ENCODE measurements at places on chromosomes 7 and 10.

DNA sequence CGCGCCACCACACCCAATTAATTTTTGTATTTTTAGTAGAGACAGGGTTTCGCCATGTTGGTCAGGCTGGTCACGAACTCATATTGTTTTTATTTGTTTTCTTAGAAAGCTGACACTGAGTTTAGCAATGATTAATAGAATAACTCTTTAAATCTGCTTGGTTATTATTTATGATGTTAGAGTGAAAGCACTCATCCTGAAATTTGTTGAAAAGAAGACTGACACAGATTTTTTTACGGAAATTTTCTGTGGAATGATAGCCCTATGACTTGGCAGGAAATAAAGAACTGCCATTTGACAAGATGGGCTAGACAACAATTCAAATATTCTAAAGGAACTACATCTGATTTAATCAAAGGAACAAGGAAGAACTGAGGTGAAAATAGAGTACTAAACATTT lies 4.3 kb upstream of the GSAP start:
- DNase-seq = no peak

DNA sequence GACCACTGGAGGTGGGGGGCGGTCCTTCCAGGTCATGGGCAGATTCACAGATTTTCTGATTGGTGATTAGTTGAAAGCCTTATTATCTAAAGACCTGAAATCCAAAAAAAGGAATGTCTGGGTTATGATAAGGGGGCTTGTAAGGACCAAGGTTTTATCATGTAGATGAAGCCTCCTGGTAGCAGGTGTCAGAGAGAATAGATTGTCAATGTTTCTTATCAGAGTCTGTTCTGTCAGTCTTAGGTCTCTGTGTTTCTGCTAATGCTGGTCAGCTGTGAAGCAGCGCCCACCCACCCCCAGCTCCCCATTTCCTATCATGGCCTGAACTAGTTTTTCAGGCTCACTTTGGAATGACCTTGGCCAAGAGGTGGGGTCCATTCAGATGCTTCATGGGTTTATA lies 21.2 kb downstream of the TES start:
- DNase-seq = no peak

- no peak for DNase-seq
Measured at GRCh38 chr10:47359626-47360418, 11.7 kb downstream of the RBP3 start.

DNA sequence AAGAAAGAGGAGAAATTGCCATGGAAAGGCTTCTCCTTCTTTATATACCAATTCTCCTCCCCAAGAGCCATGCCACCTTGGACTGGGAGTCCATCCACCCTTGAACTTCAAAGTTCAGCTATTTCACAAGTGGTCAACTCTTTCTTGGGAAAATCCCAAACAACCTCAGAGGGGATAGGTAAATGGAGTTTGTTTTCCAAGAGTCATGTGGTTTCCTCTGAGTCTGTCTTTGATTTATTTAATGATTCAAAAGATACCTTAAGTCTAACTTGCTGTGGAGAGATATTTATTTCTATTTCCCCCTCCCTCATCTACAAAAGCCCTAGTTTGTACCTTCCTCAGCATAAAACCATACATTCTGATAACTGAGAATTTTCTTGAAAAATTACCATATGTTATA lies 758.6 kb upstream of the IGFBP3 start:
- no peak for DNase-seq

DNA sequence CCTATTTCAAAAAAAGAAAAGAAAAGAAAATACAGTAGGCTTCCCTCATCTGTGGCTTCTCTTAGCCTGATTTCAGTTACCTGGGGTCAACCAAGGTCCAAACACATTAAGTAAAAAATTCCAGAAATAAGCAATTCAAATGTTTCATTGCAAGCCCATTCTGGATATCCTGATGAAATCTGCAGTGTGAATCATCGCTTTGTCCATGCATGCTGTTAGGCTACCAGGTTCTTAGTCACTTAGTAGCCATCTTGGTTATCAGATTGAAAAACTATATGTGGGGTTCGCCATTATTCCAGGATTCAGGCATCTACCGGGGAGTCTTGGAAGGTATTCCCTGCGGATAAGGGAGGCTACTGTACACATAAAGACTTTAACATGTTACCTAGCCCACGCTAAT lies 991 bp upstream of the FAM204A start:
- DNase-seq = no peak

DNA sequence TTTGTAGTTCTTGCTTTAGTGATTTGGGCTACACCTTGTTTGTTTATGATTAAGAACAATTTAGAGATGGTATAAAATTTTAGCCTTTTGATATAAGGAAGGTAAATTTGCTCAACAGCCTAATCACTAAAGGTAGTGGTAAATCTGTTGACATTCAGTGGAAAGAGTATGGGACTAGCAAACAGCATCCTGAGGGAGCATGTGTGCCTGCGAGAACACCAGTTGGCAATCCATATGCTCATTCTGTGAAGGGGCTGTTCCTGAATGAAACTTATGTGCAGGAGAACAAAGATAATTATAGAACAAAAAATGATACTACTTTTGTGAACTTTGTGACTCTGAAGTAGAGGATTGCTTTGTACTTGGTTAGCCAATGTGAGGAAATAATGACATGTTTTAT lies 44.0 kb downstream of the CAPZA2 start:
- no peak for DNase-seq

DNA sequence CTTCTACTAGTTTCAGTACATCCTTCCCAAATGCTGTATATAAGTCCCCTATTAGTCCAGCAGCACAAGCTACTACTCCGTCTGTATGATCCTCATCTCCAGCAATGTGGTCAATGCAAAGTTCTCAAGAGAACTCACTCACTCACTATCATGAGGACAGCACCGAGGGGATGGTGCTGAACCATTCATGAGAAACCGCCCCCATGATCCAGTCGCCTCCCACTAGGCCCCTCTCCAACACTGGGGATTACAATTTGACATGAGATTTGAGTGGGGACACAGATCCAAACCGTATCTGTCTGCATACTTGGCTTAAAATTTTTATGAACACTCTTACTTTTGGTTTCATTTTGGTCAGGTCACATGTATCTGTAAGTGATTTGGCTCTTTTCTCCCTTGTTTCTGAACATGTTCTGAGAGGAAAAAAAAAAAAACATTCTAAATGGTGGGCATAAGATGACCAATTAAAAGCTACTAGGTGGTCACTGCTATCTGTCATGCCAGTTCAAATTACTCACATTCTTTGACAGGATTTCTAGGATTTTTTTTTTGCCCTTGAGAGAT lies 60.1 kb downstream of the ZNF783 start:
- DNase-seq = no peak

- no peak for DNase-seq
Measured at GRCh38 chr10:108104551-108105156, 940.1 kb upstream of the SORCS1 start.

DNA sequence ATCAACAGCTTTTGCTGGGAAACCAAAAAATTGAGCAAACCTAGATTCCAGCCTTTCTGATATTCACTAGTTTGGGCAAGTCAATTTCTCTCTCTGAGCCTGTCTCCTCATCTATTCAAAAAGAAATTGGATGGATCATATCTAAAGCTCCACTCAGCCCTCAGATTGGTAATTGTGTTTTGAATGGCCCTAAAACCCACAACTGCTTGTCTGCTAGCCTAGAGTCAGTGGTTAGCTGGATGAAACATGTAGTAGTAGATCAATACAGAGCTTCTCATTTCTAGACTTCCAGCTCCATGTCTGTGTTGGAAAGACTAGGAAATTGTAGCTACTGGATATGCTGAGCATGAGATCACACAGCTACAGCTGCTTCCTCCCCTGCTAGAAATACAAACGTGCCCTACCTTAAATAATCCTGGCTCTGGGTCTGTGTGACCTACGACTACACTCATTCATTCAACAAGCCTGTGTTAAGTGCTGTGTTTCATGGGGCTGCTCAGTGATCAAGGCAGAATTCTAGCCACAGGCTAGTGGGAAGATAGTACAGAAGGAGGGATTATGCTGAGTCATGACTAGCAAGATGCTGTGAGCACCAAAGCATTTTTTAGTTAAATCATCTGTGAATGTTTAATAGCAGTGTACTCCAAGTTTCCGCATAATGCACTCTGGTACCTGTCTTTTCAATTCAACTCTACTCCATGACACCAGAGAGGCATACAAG lies 15.7 kb downstream of the DNTT start:
- no peak for DNase-seq

DNA sequence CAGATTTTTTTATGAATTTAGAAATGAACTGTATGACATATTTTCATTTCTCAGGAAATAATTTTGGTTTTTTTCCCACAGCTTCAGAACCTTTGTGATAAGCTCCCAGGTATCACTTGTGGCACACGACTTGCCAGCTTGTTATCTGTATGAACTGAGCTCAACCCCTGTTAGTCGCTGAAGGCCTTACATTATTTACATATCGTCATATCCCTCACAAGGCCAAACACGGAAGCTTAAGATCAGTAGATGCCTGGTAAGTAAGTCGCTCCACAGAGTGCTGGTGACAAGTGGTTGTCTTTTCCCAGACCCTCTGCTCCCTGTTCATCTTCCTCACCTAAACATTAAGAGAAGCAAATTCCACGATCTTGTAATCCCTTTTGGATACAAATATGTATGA lies 55.2 kb downstream of the RAPGEF5 start:
- DNase-seq = no peak

GRCh38 chr7:123727071-123727837 lies 21.5 kb downstream of the WASL start:
- no peak for DNase-seq
